ENCODE measurements at places on chromosomes 5 and 9. TPM values are rescaled to one million over a fixed set of nuclear protein-coding genes. Genes with fewer than 3 reads are reported as not detected.

LCP2 gene
- total RNA-seq: not detected

OR1Q1 gene
- not detected for total RNA-seq

CFAP77 gene
- not detected for total RNA-seq

EQTN gene
- total RNA-seq: not detected

LEAP2 gene
- not detected for total RNA-seq

LAMC3 gene
- total RNA-seq: 1.1 TPM

CFAP157 gene
- total RNA-seq: not detected

MYORG gene
- 6.2 TPM for total RNA-seq

PLCXD3 gene
- total RNA-seq: not detected

DAB2 gene
- 27.2 TPM for total RNA-seq

MAT2B gene
- total RNA-seq: 33.5 TPM

SOHLH1 gene
- total RNA-seq: not detected

C5orf63 gene
- total RNA-seq: 2.3 TPM

ALG2 gene
- 29.3 TPM for total RNA-seq

NUTM2F gene
- total RNA-seq: not detected

WDR38 gene
- total RNA-seq: not detected

ZNF366 gene
- not detected for total RNA-seq

CNOT6 gene
- 11.2 TPM for total RNA-seq

LHFPL2 gene
- 31.6 TPM for total RNA-seq

HAND1 gene
- not detected for total RNA-seq

Measured in mesangial cell (primary cell).